ENCODE measurements at places on chromosomes 7 and 10. TPM values are rescaled to one million over a fixed set of nuclear protein-coding genes. Genes with fewer than 3 reads are reported as not detected.

CCL24 gene
- total RNA-seq = not detected

MYL10 gene
- total RNA-seq = not detected

PRKG1 gene
- 76.2 TPM for total RNA-seq

TAS2R3 gene
- total RNA-seq = 0.68 TPM

SRRM3 gene
- 0.53 TPM for total RNA-seq

BTBD16 gene
- total RNA-seq = not detected

INHBA gene
- 14.9 TPM for total RNA-seq

SPRN gene
- 0.12 TPM for total RNA-seq

PALD1 gene
- 1.1 TPM for total RNA-seq

INA gene
- total RNA-seq = 0.30 TPM

CCAR1 gene
- 12.5 TPM for total RNA-seq

SUN3 gene
- total RNA-seq = not detected

SLC26A5 gene
- not detected for total RNA-seq

MUC3A gene
- total RNA-seq = not detected

GAD2 gene
- not detected for total RNA-seq

A1CF gene
- total RNA-seq = not detected

ADRB1 gene
- not detected for total RNA-seq

Measured in smooth muscle cell of the coronary artery (primary cell).